ENCODE measurements at places on chromosomes 16 and 17.

DNA sequence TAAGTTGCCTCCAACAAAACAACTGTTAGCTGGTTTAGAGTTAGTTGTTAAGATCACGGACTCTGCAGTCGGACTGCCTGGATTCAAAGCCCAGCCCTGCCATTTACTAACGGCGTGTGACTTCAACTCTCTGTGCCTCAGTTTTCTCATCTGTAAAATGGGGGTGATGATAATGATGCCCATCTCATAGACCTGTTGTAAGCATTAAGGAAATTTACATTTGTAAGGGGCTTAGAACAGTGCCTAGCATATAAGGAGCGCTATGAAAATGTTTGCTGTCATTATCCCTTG is 825 bp downstream of the SLC4A1 start:
- DNase-seq: no peak

- DNase-seq: no peak
Measured at GRCh38 chr17:73591296-73592078, 52.8 kb downstream of the SDK2 start.

- DNase-seq: no peak
Measured at GRCh38 chr17:35185849-35186248, 8.3 kb downstream of the SLC35G3 start.

GRCh38 chr16:82094942-82095540 is 60.0 kb downstream of the HSD17B2 start:
- no peak for DNase-seq

DNA sequence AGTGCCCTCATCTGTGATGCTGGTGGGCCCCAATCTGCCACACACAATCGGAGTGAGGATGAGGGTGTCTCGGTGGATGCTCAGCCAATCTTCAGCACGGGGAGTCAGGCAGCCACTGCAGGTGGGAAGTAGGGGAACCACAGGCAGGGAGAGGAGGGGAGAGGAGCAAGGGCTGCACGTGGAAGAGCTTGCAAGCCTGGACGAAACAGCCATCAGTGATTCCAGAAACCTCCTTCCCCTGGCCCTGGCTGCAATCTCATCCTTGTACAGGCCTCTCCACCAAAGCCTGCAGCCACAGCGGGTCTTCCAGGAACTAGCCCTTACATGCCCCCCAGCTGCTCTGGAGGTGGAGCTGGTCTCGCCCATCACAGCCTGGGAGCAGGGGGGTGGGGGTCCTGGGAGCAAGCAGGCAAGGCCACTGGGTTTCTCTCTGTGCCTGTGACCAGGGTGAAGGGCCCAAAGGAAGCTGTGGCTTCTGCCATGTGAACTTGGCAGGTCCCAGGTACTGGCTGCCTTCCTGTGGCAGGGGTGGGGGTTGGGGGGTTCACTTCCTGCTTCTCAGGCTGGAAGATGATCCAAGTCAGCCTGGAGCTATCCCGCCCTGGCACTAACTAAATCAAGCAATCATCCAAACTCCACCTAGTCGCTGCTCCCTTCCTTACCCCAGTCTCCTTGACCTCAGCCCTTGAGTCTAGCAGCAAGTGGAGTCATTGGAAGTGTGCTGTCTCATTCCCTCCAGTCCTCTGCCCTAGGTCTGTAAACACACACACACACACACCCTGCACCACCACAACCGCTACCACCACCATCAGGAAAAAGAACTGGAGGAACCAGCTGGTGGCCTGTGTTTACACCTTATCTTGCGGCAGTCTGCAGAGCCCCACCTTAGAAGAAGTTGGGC is 29.4 kb upstream of the MLKL start:
- no peak for DNase-seq

DNA sequence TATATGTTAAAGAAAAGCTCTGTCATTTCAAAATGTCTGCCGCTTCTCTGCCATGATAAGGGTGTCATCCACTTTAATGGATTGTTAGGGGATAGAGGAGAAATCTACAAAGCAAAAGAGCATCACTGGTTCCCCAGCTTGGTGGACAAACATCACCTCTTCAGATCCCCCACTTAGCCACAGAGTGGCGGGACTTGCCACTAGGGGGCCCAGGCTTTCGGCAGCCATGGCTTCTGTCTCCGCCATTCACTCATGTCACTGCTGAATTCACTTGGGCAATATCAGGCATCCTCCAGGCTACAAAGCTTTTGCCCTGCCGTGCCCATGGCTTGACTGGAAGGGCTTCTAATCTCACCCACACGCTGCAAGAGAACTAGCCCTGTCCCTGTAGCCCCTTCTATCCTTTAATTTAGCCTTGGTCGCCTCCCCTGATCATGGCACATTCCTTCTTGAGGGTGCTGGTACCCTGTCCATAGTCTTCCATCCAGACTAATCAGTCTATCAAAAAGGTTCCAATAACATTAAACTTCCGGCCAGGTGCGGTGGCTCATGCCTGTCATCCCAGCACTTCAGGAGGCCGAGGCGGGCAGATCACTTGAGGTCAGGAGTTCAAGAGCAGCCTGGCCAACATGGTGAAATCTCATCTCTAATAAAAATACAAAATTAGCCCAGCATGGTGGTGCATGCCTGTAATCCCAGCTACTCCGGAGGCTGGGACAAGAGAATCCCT is 34.7 kb downstream of the SBK1 start:
- peak; percentile 34 for DNase-seq

GRCh38 chr16:4309833-4310266 is 6.0 kb upstream of the GLIS2 start:
- DNase-seq: peak; percentile 93

DNA sequence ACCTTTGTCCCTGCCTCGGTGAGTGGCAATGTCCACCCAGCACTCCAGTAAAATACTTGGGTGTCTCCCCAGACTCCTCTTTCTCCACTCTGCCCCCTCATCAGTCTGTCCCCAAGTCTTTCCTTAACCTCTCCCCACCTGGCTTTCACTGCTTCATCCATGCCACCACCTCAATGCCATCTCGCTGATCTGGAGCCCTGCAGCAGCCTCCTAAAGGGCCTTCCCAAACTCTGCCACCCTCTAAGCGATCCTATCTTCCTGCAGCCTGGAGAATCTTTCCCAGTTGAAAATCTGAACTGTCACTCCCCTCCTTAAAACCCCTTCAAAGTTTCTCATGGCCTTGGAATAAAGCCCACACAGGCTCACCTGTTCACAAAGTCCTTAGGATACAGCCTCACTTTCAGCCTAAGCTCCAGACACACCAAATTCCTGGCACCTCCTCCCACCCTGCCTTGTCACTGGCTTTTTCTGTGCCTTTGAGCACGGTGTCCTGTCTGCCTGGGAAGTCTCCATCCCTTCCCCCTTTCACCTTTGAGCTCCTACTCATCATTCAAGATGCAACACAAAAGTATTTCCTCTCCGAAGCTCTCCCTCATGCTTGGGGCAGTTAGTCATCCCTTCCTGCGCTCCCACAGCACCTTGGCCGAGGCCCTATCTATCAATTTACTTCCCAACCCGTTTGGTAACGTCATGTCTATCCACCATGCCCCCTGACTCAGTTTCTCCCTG is 2.8 kb downstream of the WNK4 start:
- peak; percentile 83 for DNase-seq

- DNase-seq: no peak
Measured at GRCh38 chr16:62445909-62446308, 409.7 kb upstream of the CDH8 start.

DNA sequence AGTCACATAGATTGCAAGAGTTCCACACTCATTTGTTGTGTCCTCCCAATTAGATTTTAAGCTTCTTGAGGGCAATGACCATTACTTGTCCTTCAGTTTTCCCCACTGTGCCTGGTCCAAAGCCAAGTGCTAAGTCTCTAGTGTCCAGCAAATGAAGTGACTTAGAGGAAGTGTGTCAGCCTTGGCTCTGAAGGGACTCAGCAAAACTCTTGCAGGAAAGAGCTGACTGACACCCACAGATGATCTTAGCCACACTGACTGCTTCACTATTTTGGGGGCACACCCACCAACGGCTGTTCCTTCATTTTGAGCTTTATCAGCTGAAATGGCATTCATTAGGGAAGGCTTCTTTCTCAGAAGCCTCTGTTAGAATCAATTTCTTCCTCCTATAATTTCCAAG is 358.1 kb downstream of the UTP18 start:
- no peak for DNase-seq

GRCh38 chr16:23128056-23128455 is 21.2 kb downstream of the USP31 start:
- DNase-seq: no peak

DNA sequence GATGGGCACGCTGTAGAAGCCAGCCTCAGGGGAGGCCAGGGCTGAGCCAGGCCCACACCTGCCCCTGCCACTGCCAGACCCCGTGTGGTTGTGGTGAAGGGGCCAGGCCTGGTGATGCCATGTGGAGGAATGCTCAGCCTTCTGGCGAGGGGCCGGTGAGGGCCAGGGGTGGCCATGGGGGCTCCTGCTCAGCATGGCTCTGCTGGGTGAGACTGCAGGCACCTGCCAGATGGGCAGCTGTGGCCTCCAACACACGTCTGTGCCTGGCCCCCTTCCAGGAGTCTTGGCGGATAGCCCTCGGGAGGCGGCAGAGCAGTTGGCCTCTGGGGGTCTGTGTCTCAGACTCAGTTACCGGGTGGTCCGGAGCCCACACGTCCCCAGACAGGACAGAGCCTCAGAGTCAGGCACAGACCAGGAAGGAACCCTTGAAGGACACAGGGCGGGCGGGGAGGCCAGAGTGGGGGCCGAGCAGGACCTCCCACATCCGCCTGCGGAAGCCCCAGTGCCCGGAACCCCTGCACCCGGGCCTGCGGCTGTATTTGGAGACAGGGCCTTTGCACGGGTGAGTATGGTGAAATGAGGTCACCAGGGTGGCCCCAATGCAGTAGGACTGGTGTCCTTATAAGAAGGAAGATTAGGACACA is 22.5 kb upstream of the CHMP6 start:
- DNase-seq: no peak

- DNase-seq: no peak
Measured at GRCh38 chr17:4872786-4873185, 26.6 kb upstream of the C17orf107 start.

DNA sequence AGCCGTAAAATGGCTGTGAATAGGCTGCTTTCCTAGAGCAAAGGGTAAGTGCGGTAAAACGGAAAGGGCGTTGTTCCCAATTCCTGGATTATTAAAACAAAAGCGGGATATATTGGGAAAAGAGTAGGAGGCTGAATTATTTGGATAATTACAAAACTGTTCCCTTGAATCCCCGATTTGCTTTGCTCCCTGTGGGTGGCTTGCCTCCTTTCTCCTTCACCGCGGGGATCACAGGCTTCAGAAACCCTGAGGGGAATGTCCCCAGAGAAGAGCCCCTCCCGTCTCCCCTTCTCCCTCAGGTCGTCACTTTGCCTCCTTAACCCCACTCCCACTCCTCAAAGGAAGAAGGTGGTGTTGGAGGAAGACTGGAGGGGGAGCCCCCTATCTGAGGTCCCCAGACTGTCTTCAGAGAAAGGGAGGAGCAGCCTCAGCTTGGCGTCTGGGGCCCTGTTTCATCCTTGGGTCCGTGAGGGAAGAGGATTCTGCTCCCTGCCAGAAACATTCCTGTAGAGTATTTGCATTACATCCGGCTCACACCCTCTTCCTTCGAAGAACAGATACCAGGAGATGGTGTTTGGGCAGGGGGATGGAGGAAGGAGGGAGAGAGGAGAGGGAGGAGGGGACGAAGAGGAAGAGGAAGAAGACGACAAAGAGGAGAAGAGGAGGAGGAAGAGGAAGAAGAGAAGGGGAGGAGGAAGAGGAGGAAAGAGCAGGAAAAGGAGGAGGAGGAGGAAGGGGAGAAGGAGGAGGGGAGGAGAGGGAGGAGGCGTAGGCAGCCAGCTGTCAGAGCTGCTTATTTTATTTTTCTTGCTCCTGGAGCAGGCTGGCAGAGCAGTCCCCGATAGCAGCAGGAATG is 31.8 kb downstream of the MRM1 start:
- no peak for DNase-seq

- DNase-seq: no peak
Measured at GRCh38 chr17:40097087-40097486, 3.3 kb downstream of the NR1D1 start.
